ENCODE measurements at places on chromosomes 6 and 20.

DNA sequence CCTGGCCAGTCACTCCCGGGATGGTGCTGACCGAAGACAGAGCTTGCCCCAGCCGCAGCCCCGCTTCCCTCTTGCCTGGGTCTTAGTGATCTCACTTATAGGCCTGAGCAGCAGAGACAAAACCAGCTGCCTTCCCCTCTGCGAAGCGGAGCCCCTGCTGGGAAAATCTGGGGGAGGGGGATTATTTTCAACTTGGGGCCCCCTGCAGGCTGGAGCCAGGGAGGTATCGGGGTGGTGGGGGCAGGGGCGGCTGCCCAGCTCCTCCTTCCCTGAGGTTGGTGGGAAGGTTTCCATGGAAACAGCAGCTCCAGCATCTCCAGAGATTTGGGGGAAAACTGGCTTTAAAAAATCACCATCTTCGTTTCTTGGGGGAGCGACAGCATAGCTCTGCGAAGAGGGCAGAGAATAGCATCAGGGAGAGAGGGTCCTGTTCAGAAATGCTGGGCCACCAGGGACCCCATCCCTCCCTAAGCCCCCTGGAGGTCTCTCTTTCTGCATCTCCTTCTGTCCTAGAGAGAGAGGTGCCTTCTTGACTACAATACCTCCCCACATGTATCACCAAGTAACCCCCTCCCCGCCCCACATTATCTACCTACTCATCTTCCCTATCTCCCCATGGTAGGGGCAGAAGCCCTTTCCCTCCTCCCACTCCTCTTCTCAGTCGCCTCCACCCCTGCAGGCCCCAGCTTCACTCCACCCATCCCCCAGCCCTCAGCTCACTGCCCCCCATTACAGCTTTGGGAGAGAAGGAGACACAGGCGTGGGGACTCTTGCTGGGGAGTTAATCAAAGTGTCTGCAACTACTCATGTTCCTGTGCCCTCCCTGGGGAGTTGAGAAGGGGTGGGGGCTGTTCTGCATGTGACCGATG lies 88.4 kb upstream of the CCDC167 start:
- DNase-seq: no peak

- no peak for DNase-seq
Measured at GRCh38 chr6:141464490-141464889, 668.2 kb upstream of the GJE1 start.

DNA sequence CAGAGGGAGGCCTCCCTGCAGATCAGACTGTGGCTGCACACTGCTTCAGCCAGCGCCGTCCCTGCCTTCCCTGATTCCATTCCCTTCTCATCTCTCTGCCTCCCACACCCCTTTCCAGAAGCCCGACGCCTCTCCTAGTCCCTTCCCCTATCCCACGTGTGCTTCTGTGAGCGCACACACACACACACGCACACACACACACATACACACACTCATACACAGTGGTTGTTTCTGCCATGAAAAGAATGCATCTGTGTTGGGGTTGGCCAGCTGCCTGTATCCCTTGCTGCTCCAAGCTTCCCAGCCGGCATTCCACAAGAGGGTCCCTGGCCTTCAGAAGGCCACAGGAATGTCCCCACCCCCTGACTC lies 51.7 kb downstream of the MOCS1 start:
- DNase-seq: no peak

DNA sequence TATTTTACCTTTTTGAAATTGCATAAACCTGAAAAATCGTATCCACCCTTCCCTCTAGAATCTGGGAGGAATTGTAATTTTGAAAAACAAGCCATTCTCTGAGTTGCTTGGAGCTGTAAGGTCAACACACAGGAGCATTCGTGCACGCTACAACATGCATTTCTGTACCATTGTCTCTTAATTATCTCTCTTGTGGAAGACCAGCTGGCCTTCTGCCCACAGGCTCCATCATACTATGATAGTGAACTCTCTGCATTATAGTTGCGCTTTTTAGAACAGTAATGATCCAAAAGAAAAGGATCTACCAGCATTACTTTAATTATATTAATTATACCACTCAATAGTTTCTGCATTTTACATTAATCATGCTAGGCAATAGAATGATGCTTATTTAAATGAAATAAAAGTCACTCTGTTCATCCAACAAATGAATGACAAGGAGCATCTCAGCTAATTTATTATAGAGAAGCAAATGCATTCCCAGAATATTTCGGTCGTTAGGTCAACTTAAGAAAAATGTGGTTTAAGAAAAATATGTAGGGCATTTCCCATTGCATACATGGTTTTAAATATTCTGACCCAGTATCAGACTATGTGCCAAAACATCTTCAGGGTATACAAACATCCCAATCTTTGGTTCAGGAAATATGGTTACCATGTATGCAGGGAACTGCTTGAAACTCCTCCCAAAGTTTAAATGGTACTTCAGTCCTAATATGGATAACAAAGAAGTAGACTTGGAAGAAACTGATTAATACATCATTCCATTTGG lies 263.5 kb downstream of the TFAP2A start:
- DNase-seq: no peak

- no peak for DNase-seq
Measured at GRCh38 chr6:160355001-160355400, 6.8 kb downstream of the SLC22A3 start.

- no peak for DNase-seq
Measured at GRCh38 chr6:60952500-60952899, 1333.5 kb downstream of the KHDRBS2 start.

DNA sequence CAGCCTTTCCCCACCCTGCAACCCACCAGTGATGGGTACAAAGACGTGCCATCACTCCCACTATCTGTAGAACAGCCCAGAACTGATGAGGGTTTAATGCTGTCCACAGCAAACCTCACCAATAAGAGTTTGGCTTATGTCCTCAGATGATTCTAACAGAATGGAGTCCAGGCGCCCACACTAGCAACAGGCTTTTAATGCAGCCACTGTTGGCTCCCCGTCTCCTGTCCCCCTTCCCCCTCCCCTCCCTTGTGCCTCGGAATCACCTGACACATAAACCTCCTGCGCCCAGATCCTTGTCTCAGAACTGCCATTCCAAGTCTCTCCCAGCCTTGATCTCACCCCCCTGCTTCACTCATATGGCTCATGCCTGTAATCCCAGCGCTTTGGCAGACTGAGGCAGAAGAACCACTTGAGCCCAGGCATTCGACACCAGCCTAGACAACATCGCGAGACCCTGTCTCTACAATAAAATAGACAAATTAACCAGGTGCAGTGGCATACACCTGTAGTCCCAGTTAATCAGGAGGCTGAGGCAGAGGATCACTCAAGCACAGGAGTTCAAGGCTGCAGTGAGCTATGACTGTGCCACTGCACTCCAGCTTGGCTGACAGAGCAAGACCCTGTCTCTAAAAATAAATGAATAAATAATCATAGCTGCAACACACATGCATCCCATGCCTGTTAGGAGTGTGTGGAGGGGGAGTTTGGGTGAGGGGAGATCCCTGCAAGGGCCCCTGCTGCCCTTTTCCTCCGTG lies 85.6 kb downstream of the SNX5 start:
- no peak for DNase-seq

GRCh38 chr6:104679971-104680370 lies 179.7 kb downstream of the HACE1 start:
- no peak for DNase-seq

Data from bone marrow (tissue), 2 donors.